Mesothelial cell of epicardium (in vitro differentiated cells): ENCODE measurements at places on chromosomes 13 and 19. TPM values are rescaled to one million over a fixed set of nuclear protein-coding genes. Genes with fewer than 3 reads are reported as not detected.

NLRP13 gene
- not detected in 3 replicates for total RNA-seq

PTH2 gene
- not detected in 3 replicates for total RNA-seq

- H3K27ac ChIP-seq = no peak overlapping the region
- no peaks in the 10 kb centered on the region for H3K36me3 ChIP-seq
- no peak for DNase-seq
- H3K4me3 ChIP-seq = no peak overlapping the region
- H3K4me1 ChIP-seq = no peaks in the 10 kb centered on the region
- H3K27me3 ChIP-seq = peaks cover 78% of the 10 kb centered on the region
These were observed 5.6 kb downstream of the APC2 start for GRCh38 chr19:1455336-1456120.

DNA sequence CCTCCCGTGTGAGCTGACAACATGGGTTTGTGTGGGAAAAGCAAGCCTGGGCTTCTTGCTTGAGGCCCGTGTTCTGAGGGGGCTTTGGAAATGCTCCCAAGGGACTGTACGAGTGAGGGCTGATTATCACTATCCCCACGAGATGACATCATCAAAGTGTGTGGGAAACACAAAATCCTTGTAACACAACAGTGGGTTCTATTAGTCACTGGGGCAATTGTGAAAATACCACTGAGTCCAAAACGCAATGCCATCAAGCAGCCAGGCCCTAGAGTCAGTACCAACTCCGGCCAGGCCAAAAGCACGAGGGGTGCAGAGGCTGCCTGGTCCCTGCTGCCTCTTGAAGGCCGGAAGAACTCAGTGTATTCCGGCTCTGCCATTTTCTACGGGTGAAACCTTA is 29.6 kb downstream of the CAPS start:
- H3K4me1 ChIP-seq = peaks cover 22% of the 10 kb centered on the region
- H3K36me3 ChIP-seq = peaks cover 8% of the 10 kb centered on the region
- no peak overlapping the region for H3K4me3 ChIP-seq
- no peaks in the 10 kb centered on the region for H3K27me3 ChIP-seq

DNA sequence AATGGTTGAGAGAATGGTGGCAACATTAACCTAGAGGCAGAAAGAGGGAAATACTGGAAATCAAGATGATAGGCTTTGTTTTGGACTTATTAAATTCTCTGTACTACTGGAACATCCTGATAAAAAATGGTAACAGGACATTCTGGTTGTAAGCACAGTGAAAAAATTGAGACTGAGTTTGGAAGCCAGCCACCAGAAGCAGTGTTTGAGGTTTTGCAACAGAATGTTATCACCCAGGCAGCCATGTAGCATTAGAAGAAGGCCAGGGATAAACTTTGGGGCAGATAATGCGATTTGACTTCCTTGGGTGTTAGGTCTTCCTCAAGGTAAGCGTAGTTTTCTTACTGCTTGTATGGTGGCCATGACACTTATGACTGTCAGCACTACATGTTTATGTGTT is 307.4 kb downstream of the ATP8A2 start:
- H3K27ac ChIP-seq = no peak overlapping the region
- H3K4me3 ChIP-seq = no peak overlapping the region
- DNase-seq = no peak
- no peaks in the 10 kb centered on the region for H3K27me3 ChIP-seq
- H3K36me3 ChIP-seq = peaks cover 12% of the 10 kb centered on the region

MAST3 gene
- 15.0 to 17.0 TPM (median 16.0 TPM) in 3 replicates for total RNA-seq

GRCh38 chr13:20840568-20840967 is 62.0 kb downstream of the XPO4 start:
- H3K27me3 ChIP-seq = no peaks in the 10 kb centered on the region
- H3K4me3 ChIP-seq = no peak overlapping the region
